Small intestine (tissue), 16 donors: ENCODE measurements at places on chromosomes 2 and 18. TPM values are rescaled to one million over a fixed set of nuclear protein-coding genes. Genes with fewer than 3 reads are reported as not detected.

OTOS gene
- not detected for polyA plus RNA-seq

MOGAT1 gene
- polyA plus RNA-seq, result not detected

MARCHF4 gene
- 0.95 TPM for polyA plus RNA-seq

RGPD3 gene
- 0.28 TPM for polyA plus RNA-seq

MERTK gene
- 4.1 TPM for polyA plus RNA-seq

- no peak for DNase-seq
- H3K4me1 ChIP-seq, result no peaks in the 10 kb centered on the region
- H3K27ac ChIP-seq, result no peak overlapping the region
These were observed 36.2 kb upstream of the LPIN1 start for GRCh38 chr2:11710210-11710609.

GRCh38 chr2:197869501-197870111 is 65.2 kb downstream of the PLCL1 start:
- H3K4me1 ChIP-seq, result no peaks in the 10 kb centered on the region
- H3K27me3 ChIP-seq, result no peaks in the 10 kb centered on the region
- no peaks in the 10 kb centered on the region for H3K36me3 ChIP-seq
- no peak overlapping the region for H3K4me3 ChIP-seq
- DNase-seq, result no peak

DNA sequence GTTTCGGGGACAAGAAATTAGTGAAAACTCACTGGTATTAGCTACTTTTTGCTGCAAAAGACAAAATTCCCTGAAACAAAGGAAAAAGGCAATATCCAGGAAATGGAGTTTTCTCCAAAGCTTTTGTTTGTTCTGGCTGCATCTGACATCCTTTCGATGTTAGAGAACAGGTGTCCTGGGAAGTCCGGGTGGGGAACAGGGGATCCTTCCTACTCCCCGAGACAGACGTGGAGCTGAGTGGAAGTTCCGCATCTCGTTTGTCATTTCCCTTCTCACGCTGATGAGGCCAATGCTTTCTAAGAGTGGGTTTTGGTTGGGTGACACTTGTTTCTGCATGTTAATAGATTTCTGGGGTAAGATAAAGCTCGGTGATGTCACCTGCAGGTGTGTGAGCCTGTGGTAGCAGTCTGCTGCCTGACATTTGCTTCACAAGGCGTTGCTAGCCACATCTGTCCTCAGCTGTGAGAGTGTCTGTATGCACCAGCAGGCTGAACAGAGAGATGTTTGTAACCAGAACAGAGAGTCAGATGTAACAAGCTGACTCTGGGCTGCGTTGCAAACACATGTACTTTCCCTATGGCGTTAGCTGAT is 125.9 kb downstream of the ACOXL start:
- no peak overlapping the region for H3K4me3 ChIP-seq
- no peaks in the 10 kb centered on the region for H3K36me3 ChIP-seq
- H3K27ac ChIP-seq, result no peak overlapping the region
- no peaks in the 10 kb centered on the region for H3K4me1 ChIP-seq
- H3K27me3 ChIP-seq, result peaks cover 4% of the 10 kb centered on the region

DNA sequence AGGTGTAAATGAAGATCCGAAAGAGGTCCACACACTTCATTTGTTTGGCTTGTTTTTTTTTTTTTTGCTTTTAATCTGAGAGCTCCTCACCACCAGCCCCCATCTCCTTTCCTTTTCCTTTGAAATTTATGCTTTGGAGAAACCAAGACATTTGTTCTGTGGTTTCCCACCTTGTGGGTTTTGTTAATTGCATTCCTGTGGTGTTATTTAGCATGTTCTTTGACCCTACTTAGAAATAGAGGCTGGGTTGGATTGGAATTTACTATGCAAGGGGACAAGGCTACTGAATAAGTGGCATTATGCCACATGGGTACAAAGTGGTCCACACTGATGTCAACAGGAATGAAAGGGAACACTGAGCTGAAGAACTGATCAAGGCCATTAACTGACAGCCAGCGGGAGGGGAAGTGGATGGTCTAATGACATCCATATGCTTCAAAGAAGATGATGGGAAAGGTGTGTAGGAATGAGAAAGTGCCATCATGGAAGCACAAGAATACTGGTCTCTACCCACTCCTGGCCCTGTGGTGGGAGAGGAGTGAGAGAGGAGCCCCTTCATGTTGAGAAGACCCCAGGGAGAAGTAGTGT is 8.9 kb downstream of the CCL20 start:
- DNase-seq, result no peak
- peaks cover 30% of the 10 kb centered on the region for H3K4me1 ChIP-seq
- no peaks in the 10 kb centered on the region for H3K36me3 ChIP-seq
- H3K27ac ChIP-seq, result no peak overlapping the region
- H3K4me3 ChIP-seq, result no peak overlapping the region
- no peaks in the 10 kb centered on the region for H3K27me3 ChIP-seq

DNA sequence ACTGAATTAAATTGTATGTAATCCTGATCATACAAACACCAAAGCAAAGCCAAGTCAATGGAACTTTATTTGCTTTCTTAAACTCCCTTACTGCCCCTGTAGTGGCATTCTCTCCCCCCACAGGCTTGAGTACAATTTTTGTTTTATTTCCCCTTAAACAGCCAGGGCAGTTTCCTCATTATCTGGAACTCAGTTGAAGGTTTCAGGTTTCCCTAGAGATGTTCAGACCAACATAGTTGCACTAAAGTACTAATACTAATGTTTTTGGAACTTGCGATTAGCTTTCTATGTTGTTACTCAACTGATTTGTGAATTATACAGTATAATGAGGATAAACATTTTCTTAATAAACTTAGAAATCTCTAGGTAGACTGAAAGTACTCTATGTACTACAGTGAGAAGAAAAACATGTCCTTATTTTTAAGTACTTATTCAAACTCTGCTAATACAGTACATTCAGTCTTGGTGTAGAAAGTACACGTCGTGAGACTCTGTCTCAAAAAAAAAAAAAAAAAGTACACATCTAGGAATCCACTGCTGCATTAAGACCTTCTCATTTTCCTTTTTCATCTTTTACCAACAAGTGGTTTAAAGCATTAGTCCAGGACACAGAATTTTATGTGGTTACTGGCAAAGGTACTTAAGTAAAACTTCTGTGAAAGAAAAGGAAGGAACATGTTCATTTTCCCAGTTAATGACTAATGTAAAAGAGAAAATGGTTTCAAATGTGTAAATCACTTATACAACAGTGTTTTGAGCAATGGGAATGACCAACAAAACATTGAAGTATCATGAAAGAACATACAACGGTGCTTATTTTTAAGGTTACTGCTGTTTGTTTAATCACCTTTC is 209.5 kb upstream of the SMAD7 start:
- H3K27me3 ChIP-seq, result no peaks in the 10 kb centered on the region
- no peak overlapping the region for H3K4me3 ChIP-seq
- no peak for DNase-seq
- no peaks in the 10 kb centered on the region for H3K36me3 ChIP-seq
- H3K27ac ChIP-seq, result no peak overlapping the region

DNA sequence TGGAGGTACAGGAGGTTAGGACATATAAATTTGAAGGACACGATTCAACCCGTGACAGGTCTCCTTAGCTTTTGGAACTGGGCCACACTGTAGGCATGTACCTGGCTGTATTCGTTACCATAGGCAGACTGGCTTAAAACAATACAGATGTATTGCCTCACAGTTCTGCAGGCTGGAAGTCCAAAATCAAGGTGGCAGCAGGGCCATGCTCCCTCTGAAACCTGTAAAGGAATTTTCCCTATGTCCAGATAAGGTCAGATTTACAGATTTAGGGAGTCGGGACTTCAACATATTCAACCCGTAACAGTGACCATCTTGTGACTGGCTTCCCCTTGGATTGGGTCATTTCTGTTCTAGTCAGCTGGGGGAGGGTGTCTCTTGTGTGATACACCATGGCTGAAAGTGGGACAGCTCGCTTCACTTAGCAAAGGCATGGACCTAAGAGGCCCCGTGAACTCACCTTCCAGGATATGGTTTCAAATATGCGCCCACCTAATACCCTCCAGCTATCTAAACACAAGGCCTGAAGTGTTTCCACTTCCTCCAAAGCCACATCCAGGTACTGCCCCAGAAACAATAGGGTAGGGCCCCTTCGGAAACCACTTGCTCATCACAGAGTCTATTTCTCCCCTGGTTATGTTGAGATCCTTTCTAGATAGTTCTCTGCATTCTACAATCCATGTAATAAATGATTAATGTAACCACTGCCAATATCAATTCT is 85.0 kb downstream of the ZCCHC2 start:
- no peaks in the 10 kb centered on the region for H3K36me3 ChIP-seq
- no peak overlapping the region for H3K27ac ChIP-seq
- no peaks in the 10 kb centered on the region for H3K4me1 ChIP-seq
- no peak overlapping the region for H3K4me3 ChIP-seq
- H3K27me3 ChIP-seq, result no peaks in the 10 kb centered on the region
- DNase-seq, result no peak

DNA sequence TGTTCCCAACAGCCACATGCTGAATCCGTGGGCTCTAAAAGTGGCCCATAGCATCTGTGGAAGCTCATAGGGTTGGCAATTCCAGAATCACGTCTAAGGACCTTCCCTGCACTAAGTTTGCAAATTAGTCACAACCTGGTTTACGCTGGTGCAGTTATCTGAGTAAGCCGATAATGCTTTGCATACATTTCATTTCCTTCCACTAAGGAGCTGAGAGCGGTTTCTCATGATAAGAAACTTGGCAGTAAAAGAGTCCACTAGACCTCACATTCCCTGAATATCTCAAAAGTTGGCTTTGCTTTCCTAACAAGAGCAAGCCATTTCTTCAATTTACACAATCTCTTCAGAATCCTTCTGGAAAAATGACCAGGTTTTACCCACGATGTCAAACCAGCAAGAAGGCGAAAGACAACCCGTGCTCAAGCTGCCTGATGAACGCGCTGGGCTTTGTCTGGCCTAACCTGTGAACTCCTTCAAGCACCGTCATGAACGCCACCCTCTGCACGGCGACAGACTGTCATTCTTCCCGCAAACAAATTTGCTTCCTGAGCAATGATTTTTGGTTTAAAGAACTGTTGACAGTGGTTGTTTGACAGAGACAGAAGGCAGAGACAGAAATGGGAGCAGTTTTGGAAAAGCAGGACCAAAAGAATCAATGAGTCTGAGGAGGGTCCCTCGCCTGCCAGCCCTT is 73.0 kb upstream of the COPS8 start:
- no peak overlapping the region for H3K27ac ChIP-seq
- H3K4me1 ChIP-seq, result no peaks in the 10 kb centered on the region
- H3K4me3 ChIP-seq, result no peak overlapping the region
- no peaks in the 10 kb centered on the region for H3K36me3 ChIP-seq
- peak; percentile 66 for DNase-seq
- no peaks in the 10 kb centered on the region for H3K27me3 ChIP-seq

GRCh38 chr2:20449501-20450200 is 2.8 kb downstream of the RHOB start:
- peaks cover 19% of the 10 kb centered on the region for H3K4me1 ChIP-seq
- H3K27me3 ChIP-seq, result no peaks in the 10 kb centered on the region
- DNase-seq, result peak; percentile 39

- no peaks in the 10 kb centered on the region for H3K4me1 ChIP-seq
- no peaks in the 10 kb centered on the region for H3K27me3 ChIP-seq
- no peak overlapping the region for H3K4me3 ChIP-seq
- no peak for DNase-seq
- H3K27ac ChIP-seq, result peak overlapping the region; percentile 42
These were observed 106.5 kb downstream of the ZNF532 start for GRCh38 chr18:58970943-58971790.

DNA sequence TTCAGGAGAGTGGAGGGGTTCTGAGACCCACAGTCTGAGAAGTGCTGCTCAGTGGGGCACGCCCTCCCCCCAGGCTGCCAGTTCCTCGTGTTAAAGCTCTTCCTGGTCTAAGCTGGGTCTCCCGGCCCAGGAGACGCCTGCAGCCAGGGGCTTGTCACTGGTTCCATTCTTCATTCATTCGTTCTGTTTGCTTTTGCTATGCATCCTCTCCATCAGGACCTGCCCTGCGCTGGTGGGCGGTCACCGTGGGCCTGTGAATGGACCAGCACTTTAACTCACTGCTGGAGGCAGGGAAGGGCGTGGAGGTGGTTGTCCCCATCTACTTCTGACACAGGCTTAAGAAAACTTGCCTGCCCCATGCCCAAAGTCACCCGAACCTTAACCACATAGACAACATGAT is 272.8 kb upstream of the HDAC4 start:
- no peaks in the 10 kb centered on the region for H3K27me3 ChIP-seq
- no peak for DNase-seq
- H3K36me3 ChIP-seq, result no peaks in the 10 kb centered on the region
- H3K4me1 ChIP-seq, result no peaks in the 10 kb centered on the region
- no peak overlapping the region for H3K27ac ChIP-seq

DNA sequence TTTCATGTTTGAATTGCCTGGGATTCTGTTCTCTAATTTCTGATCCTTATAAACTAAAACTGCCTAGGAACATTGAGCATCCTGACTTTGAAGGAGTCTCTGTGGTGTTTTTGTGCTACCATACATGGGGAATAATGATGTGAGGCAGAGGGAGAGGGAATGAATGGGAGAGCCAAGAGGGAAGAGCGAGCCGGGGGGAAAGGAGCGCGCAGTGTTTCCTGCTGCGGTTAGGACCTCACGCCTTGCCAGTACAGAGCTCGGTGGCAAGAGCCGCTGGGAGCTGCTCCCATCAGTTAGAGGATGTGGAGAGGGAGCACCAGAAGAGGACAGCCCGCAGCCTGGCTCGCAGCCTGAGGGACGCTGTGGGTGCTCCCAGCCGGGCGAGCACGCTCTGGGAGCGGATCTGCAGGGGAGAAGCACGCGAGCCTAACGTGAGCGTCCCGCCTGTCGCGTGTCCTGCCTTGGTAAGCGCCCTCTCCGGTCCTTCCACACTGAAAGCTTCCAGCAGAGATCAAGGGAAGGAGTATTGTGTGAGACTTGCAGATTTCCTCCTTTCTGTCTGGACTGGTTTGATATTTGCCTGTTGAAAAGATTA is 114.7 kb downstream of the FAM210A start:
- H3K27ac ChIP-seq, result peak overlapping the region; percentile 33
- no peaks in the 10 kb centered on the region for H3K36me3 ChIP-seq
- H3K4me3 ChIP-seq, result peak overlapping the region; percentile 26
- H3K4me1 ChIP-seq, result no peaks in the 10 kb centered on the region
- peak; percentile 8 for DNase-seq

DNA sequence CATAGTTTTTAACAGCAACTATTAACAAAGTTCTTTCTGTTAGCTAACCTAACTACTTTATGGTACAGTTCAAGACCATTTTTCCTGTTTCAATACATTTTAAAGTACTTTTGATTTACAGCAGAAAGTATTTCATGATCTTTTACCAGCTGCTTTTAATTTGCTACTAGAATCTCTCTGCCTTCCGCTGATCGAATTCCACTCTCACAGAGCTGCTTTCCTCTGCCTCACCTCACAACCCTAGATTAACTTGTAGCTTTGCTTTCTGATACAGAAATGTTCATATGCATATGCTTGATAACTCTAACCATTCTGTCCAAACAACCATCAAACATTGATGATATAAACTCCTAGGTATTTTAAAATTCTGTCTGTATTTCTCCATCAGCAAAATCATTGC is 463.2 kb upstream of the ZEB2 start:
- no peak for DNase-seq
- no peak overlapping the region for H3K4me3 ChIP-seq
- H3K4me1 ChIP-seq, result no peaks in the 10 kb centered on the region

- no peak overlapping the region for H3K4me3 ChIP-seq
- H3K36me3 ChIP-seq, result no peaks in the 10 kb centered on the region
- DNase-seq, result no peak
These were observed 7.8 kb upstream of the CNNM3 start for GRCh38 chr2:96808176-96808837.

- DNase-seq, result no peak
- no peaks in the 10 kb centered on the region for H3K27me3 ChIP-seq
- no peak overlapping the region for H3K27ac ChIP-seq
- no peak overlapping the region for H3K4me3 ChIP-seq
- no peaks in the 10 kb centered on the region for H3K36me3 ChIP-seq
- no peaks in the 10 kb centered on the region for H3K4me1 ChIP-seq
These were observed 125.3 kb downstream of the TCF4 start for GRCh38 chr18:55462652-55463051.
